ENCODE measurements at places on chromosomes 16 and 17. TPM values are rescaled to one million over a fixed set of nuclear protein-coding genes. Genes with fewer than 3 reads are reported as not detected.
A peak's percentile ranks its signal among the peaks of the same experiment; 100 is the strongest.

- DNase-seq: no peak
Measured at GRCh38 chr17:39217734-39218369, 7.9 kb downstream of the STAC2 start.

- no peak for DNase-seq
Measured at GRCh38 chr17:21528031-21528695, 152.0 kb downstream of the KCNJ12 start.

DNA sequence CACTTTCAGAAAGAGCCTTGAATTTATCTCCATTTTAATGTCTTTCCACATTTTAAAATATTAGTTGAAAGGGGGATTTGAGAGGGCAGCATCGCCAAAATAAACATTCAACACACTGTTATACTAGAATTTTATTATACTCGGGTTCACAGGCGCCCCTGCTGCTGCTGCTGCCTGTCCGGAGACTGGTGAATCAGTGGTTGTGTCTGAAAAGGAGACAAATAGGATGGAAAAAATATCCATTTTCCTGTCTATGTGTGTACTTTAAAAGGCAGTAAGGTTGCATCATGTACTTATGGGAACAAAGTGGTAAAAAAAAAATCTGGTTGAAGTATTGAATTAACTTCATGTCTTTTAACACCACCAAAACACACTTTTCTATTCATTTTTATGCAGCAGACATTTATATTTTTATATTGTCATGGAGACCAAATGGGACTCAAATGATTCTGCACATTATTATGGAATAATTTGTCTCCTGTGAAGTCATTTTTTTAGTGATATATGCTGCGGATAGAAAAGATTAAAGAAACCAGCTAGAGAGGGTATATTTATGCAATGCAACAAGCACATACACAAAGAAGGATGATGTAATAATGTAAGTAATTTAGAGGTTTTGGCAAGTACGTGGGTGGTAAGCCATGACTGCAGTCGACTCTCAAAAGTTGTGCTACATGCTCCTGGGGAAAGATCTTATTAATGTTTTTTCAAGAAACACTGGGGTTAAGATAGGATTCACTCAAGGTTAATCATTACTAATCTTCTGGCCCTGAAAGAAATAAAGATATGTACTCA, 759.0 kb upstream of the SOX9 start:
- DNase-seq: no peak

DNA sequence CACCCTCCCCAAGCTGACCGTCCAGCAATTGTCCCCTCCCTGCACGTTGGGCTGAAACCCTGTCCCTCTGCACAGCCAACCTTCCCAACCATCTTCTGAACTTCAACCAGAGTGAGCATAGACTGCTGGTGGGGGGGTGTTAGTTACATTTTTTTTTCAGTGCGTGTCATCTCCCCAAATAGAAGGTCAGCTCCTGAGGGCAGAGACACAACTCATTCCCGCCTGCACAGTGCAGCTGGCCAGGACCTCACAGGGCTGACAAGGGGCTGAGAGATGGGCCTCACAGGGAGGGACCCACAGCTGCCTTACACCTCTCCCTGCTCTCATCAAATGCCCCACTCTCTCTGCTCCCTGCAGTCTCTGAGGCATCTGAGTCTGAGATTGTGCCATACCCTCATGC, 8.4 kb downstream of the SRL start:
- no peak for DNase-seq

DNA sequence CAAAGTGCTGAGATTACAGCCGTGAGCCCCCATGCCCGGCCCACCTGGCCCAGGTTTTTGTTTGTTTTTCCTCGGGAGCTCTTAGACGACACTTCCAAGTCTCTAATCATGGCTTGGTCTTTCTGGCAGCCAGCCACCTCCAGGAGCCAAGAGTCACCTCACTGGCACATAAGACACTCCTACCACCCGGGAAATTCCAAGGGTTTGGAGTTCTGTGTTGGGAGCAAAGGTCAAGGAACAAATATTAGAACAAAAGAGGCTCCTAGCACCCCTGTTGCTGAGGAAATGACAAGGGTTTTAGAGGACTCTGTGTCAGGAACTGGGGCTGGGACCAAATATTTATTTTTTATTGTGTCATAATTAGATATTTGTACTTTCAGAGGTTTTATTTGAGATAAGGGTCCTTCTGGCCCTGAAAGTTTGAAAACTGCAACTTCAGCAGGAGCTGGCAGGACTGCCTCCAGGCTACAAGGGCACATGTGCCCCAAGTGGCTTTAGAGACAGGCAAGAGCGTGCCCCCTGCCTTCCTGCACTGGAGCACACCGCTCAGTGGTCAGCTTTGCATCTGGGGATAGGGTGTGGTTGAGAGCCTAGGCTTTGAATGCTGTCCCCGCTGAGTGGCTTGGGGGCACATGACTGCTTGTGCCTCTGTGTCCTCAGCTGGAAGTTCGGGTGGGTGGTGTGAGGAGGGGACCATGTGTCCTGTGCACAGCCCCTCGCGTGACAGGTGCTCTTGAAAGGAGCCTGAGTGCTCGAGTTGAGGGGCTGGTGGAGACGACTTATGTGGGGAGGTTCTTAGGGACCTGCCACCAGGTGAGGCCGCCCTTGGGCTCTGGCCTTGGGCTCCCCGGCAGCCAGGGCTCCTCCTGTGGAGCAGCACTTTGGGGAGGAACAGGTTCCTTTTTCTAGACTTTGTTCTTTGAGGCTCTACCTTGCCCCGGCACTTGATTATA, 29.7 kb downstream of the MGRN1 start:
- no peak for DNase-seq

- DNase-seq: no peak
Measured at GRCh38 chr16:53968454-53968853, 264.5 kb downstream of the FTO start.

DNA sequence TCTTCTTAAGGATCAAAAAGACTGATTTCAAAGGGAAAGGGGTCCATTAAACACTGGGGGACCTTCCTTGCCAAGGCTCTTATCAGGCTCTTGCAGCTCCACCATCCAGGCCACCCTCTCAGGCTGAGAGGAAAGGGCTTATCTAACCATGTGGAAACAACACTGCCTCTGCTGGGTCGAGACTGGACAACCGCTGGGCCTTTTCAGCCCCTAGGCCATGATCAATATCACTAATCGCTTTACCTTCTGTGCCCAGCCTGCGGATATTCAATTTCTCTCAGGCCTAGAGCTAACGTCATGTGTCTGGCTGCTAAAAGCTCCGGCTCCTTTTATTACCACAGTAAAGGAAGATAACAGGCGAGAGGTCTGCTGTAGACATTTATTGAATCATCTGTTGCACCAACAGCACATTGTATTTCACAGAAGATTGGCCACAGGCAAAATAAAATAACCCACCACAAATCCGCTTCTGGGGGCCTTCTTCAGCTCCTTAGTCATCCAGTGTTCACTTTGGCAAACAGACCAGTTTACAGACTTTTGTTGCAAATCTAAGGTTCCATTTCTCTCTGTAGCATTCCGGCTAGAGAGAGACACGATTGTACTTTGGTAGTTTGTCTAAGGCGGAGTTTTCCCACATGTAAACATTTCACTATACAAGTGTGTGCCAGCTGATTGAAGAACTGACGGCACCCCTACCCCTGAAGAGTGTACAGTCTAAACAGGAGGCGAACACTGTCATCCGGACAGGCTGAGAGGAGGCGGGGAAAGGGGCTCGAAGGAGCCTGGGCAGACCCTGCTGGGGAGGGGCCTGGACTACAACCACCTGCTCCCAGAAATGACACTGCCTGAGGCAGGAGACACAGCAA, 13.9 kb downstream of the CYB561 start:
- DNase-seq: peak; percentile 66

GRCh38 chr17:73718912-73719311, 74.7 kb upstream of the SDK2 start:
- DNase-seq: no peak

DNA sequence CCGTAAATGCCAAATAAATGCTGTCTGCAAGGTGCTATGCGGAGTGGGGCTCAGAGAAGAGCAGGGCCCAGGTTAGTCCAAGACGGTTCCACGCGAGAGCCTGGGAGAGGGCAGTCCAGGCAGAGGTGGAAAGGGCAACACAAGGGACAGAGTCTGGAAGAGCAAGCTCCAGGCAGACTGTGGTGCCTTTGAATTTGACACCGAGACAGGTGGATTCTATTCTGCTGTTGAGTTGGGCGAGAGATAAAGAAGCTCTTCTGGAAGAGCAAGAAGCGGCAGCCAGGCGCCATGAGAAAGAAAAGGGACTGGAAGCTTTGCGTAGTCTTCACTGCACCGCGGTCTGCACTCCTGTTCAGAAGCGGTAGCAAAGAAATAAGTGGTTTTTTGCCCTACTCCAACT, 55.6 kb downstream of the CYTH1 start:
- DNase-seq: no peak

Gene MPP2
- polyA plus RNA-seq: 3.1 TPM

Gene PRSS8
- polyA plus RNA-seq: not detected

Gene CCDC154
- polyA plus RNA-seq: 0.04 TPM

Gene ERI2
- 10.7 TPM for polyA plus RNA-seq

Gene TAT
- not detected for polyA plus RNA-seq

Gene SULT1A2
- polyA plus RNA-seq: not detected

Gene CES1
- polyA plus RNA-seq: 0.39 TPM

Gene SLC26A11
- polyA plus RNA-seq: 10.6 TPM
